ENCODE measurements at places on chromosomes 4 and X.

GRCh38 chr4:168637872-168638756 is 141.3 kb downstream of the PALLD start:
- no peak for DNase-seq

GRCh38 chr4:54256491-54257486 is 27.7 kb downstream of the PDGFRA start:
- DNase-seq = no peak

GRCh38 chrX:19581786-19582185 is 66.5 kb upstream of the MAP3K15 start:
- DNase-seq = no peak

DNA sequence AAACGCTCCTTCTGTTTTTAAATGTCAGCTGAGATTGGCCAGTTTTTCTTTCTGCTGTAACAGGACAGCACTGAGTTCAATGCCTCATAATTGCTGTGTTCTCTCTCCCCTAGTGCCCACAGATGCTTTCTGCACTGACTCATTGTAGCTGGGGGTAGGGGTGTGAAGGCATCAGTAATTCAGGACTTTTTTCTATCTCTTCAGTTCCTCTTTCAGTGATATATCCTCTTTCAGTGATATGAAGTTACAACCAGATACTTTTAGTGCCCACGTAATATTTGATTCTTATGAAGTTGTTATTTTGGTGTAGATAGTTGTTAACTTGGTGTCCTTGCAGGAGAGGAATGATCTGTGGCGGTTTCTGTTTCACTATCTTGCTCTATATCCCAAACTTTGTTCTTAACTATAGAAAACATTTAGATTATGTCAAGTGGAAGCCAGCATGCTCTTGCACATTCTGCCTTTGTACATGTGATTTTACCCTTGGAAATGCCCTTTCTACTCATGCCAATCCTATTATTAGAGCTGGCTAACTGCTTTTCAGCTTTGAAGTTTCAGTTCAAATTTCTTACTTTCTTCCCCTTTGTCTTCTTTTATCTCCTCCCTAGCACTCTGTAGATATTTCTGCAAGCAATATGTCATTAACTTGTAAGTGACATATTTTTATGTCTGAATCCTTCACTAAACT is 1258.4 kb downstream of the FAM133A start:
- DNase-seq = no peak

DNA sequence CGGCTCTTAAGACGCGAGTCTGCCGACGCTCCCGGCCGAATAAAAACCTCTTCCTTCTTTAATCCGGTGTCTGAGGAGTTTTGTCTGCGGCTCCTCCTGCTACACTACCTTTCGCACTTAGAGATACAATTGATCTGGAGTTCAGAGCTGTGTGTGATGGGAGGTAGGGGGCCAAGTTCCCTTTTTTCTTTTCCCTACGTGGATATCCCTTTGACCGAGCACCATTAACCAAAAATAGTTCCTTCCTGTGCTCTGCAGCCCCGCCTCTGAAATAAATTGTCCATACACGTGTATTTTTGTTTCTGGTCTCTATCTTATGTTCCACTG is 555 bp upstream of the PGM2 start:
- no peak for DNase-seq

DNA sequence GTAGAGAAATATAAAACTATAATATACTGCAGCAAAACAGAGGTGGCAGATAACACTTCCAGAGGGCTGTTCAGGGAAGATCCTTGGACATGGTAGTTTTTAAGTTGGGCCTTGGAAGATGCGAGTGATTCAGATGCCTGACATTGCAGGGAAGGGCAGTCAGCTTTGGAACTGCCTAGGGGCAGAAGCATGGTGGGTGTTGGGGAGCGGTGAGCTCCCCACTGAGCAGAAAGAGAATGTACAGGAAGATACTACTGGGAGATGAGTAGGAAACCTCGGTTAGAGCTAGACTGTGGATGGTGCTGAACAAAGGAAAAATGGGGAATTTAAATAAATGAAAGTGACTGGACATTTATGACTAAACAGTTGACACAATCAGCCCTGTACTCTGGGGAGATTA is 24.9 kb upstream of the SEC24B start:
- no peak for DNase-seq

DNA sequence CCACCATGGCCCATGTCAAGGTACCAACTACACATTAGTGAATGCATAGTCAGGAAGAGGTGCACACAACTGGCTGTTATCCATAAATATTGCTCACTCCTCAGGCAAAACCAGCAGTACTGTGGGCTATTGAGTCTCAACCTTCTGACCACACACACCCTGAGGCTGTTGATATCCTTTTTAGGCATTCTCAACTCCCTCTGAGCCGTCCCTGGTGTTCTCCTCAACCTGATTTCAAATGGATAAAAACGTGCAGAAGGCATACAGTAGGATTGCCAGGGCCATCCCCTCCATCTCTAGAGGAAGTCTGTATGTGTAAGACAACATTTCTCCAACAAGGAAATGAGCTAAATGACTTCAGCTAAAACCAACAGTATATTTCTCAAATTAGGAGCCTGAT is 98.7 kb upstream of the KLHL13 start:
- DNase-seq = no peak

DNA sequence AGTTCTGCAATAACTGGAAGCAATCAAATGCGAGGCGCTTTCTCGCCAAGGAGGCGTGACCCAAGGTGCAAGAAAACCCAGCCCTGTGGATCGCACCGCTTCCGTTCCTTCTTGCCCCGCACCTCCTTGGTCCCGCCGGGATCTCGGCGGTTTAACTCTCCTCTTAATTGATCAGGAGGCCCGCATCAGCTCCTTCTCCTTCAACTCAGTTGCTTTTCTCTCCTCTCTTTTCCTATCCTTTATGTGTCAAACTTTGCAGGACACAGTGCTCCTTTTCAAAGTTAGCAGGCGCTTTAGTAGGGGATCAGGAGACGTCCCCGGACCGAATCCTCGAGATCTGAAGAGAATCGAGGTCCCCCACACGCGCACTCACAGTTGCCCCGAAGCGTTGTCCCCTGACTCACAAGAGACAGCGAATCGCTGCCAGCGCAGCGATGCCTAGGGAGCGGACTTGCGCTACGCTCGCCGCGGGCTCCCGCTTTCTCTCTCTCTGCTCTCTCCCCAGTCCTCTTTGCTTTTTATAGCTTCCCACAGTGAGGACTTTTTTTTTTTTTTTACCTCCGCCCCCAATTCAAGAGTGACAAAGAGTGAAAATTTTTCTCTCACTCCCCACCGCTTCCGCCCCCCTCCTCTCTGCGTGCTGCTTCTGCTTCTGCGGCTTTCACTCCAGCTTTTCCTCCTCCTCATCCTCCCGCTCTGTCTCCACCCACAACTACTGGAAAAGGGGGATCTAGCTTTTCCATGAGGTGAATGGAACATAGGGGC is at the start of gene DKK2:
TSS of gene DKK2 (minus strand) at position 495 of the 765 bp plus-strand sequence. CDS start 722 bp downstream, outside the sequence.
- DNase-seq = no peak

DNA sequence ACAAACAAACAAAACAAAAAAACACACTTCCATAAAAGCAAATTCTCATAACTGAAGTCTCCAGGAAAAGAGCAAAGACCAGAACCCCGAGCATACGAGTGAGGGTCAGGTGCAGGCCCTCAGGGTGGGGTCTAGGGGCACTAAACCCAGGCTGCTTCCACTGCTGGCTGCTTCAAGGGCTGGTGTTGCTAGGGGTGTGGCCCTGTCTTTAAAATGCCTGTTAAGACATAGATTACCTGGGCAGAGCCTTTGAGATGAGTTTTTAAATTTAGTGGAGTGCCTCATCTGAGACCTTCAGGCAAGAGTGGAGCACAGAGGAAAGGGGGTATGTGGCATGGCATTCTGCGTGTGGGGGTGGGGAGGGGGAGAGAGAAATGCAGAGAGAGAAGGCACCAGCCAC is 87.0 kb downstream of the FHDC1 start:
- DNase-seq = peak; percentile 80

- no peak for DNase-seq
Measured at GRCh38 chr4:57059890-57060716, 50.1 kb downstream of the IGFBP7 start.

DNA sequence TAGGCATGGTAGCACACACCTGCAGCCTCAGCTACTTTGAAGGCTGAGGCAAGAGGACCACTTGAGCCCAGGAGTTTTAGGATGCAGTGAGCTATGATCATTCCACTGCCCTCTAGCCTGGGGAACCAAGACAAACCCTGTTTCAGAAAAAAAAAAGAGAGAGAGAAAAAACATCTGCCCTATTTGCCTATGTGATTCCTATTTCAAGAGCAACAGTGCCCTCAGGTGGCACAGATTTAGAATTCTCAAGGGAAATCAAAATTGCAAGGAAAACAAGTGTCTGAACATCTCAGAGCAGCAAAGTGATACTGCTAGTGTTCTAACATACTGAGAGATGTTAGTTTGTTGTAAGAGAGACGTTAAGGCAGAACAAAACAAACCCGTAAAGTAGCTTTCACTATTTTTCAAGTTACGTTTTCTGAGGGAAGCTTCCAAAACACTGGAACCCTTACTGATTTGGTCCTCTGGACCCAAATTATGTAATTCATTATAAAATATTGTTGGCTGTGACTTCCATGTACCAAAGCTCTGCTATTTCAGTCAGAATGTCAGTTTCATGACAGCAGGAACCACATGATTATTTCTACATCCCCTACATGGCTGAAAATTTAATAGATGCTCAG is 7.9 kb downstream of the BDH2 start:
- peak; percentile 84 for DNase-seq

- no peak for DNase-seq
Measured at GRCh38 chr4:1842993-1843448, 12.9 kb downstream of the LETM1 start.

DNA sequence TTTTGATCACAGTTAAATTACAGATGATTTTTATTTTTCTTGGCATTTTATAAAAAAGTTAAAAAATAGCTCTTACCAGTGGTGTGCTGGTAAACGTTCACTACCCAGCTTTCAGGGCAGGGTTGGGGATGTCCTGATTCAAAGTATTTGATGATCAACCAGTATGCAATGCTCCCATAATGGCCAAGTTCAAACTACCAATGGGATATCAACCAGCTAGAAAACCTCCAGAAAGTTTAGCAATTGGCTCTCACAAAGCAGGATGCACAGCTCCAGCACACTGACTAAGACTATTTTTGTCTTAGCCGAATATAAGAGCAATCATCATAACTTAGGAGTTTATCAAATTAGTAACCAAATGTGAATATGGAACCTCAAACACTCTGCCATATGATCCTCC is 108.0 kb upstream of the PDE5A start:
- DNase-seq = no peak

DNA sequence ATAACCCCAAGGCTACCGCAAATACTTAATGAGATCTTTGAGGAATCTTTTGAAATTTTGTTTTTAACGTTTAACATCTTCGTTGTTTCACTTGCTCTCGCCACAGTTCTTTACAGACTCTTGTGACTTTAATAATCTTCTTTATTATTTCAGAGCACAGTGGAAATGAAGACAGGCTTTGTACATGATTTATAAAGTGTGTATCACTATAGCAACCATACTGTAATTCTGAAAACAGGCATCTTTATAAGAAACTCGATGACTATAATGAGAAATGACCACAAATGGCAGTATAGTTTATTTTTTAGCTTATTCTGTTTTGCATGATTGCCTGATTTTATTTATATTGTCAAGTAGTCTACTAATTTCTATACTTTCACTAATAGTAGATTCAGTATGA is 224.4 kb upstream of the GALNTL6 start:
- DNase-seq = no peak

- DNase-seq = no peak
Measured at GRCh38 chr4:180811556-180811955, 1431.6 kb upstream of the TENM3 start.

DNA sequence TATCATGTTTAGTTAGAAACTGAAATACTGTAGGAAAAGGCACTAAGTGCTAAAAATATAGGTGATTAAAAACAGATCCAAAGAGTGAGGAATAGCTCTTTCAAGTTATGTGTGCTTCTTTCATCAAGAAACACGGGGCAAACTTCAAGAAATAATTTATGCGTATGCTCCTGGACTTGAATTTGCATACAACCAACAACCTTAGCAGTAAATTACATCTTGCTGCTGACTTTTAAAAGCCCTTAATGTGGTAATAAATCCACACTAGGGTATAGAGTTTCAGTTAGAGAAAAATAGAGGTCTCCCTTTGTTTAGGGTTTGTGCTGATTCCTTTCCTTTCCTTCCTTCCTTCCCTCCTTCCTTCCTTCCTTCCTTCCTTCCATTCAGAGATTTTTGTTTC is 94.5 kb upstream of the GC start:
- no peak for DNase-seq

- DNase-seq = no peak
Measured at GRCh38 chr4:74487771-74488170, 42.8 kb downstream of the AREG start.

- DNase-seq = peak; percentile 8
Measured at GRCh38 chrX:16445166-16445752, 204.7 kb upstream of the S100G start.

- DNase-seq = no peak
Measured at GRCh38 chrX:10483191-10483831, 137.1 kb downstream of the MID1 start.

GRCh38 chr4:29423836-29424721 is 1296.1 kb upstream of the PCDH7 start:
- DNase-seq = no peak

DNA sequence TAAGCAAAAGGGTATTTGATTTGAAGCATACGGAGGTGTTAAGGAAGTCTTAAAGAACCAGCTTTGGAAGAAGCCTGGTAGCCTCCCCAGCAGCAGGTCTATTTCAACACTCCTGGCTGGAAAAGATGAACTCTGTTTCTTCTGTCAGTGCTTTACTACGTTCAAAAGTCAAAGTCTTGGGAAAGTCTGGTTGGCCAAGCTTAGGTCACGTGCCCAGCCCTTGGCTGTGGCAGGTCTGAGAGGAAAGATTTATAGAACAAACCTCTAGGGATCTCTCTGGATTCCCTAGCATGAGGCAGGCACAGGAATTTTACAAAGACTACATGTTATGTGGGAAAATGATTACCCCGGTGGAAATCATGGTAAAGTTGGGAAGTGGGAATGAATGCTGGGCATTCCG is 8.6 kb upstream of the ARHGAP10 start:
- no peak for DNase-seq

GRCh38 chrX:118356154-118356701 is 10.3 kb downstream of the WDR44 start:
- no peak for DNase-seq

GRCh38 chr4:38743866-38744265 is 38.9 kb downstream of the TLR10 start:
- no peak for DNase-seq

DNA sequence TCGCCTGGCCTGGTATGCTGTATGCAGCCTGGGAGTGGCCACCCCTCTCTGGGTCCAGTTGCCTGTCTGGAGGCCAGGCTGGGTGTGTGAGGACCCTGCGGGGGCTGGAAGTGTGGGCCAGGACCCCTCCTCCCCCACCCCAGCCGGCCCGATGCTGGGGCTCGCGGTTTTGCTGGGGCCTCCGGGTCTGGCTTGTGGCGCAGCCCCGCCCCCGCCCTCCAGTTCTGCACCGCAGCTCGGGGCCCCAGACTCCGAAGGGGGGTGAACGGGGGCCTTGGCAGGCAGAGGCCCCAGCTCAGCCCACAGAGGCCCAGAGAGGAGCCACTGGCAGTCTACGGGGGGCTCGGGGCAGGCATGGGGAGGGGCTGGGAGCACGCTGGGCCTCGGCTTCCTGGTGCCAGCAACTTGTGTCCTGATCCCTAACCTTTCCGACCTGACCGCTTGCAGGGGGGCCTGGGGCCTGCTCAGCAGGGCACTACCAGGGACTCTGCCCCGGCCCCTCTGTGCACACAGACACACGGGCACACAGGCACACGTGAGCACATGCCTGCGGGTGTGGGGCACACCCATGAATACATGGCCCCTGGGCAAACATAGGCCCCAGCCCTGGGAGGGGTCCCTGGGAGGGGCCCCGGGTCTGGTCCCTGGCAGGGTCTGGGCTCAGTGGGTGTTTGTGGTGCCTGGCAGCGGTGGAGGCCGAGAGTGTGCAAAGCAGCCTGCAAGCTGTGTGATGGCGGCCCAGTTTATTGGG is 21.4 kb upstream of the FGFR3 start:
- no peak for DNase-seq
